CD4-positive, alpha-beta T cell treated with Interleukin-15 for 4 hours (primary cell): ENCODE measurements at places on chromosomes 2 and 18.

DNA sequence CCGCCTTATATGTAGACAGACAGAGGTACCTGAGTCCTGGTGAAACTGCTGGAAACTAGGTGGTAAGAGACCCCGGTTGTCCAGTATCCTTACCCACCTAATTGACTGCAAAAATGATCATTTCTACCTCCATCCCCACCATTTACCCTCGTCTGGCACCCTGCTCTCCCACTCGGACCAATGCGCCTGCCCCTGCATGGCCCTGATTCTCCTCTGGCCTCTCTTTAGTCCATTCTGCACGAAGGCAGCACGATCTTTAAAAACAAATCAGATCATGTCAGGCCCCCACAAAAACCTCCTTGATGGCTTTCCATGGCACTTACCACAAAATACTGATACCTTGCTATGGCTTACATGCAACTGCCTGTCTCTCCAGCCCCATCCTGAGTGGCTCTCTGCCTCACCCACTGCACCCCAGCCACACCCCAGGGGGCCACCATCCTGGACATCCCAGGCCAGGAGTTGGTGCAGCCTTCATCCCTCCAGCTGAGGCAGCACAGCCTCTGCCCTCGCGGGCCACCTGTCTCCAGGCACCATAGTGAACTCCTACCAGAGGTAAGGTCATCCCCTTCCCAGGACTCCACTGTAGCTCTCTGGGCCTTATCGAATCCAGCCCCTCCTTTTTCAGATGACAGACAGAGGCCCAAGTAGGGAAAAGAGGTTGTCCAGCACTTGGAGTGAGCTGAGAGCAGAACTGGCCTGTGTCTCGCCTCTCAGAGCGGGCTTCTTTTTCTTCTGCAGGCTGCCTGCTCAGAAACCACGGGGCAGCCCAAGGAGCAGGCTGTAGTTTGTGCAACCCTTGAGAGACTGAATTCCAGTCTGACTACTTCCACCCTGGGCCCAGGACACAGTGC, 12.3 kb upstream of the CIB4 start:
- no peak for DNase-seq

- no peak for DNase-seq
Observed at GRCh38 chr18:67710639-67711038, 194.1 kb upstream of the DSEL start.

- peak; percentile 42 for DNase-seq
Observed at GRCh38 chr2:26088038-26088643, 54.3 kb downstream of the RAB10 start.

- no peak for DNase-seq
Observed at GRCh38 chr2:27219091-27219490, 1.9 kb downstream of the CAD start.

GRCh38 chr2:224938651-224939182, 103.6 kb downstream of the DOCK10 start:
- no peak for DNase-seq

DNA sequence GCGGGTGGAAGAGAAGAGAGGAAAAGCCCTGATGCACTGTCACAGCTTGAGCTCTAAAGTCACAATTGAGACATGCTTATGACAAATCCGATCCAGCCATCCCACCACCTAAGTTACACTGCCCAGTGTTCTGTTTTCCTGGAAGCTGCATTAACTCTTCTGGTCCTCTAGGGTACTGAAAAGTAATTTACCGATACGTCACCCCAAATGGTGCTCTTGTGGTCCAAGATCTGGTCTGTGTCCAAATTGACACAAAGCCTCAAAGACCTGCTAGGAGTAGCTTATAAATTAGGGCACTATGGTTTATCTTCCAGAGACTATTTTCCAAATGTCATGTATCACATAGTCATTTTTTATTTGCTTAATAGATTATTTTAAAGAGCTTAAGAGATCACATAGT, 186.7 kb upstream of the ETAA1 start:
- no peak for DNase-seq

GRCh38 chr2:220775856-220776488, 796.1 kb downstream of the EPHA4 start:
- DNase-seq, result no peak

- no peak for DNase-seq
Observed at GRCh38 chr2:125679903-125680302, 976.1 kb upstream of the GYPC start.

DNA sequence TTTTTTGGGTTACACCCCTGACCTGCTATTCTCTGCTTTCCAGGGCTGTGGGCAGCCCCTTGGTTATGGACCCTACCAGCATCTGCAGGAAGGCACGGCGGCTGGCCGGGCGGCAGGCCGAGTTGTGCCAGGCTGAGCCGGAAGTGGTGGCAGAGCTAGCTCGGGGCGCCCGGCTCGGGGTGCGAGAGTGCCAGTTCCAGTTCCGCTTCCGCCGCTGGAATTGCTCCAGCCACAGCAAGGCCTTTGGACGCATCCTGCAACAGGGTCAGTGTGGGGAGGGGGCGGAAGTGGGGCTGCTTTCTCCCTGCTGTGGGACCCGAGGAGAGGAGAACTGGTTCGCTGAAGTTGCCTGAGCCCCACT, 9.7 kb upstream of the WNT10A start:
- no peak for DNase-seq

- no peak for DNase-seq
Observed at GRCh38 chr2:142853912-142854311, 23.6 kb upstream of the KYNU start.

DNA sequence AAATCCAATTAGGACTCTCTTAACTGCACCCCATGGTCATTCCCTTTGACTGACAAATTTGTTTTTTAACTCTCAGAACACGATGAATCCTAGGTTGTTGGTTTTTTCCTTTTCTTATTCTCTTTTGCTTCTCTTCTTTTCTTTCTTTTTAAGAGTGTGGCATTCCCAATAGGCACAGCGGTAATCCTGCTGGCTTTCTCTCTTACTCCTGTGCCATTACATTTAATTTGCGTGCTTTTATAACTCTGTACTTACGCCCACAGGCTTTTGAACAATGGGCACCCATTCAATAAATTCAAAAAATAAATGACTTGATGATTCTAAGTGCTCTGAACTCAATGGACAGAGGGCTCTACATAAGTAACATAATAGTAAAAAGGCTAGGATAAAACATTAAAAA, 189.0 kb upstream of the SMAD7 start:
- DNase-seq, result no peak

- DNase-seq, result no peak
Observed at GRCh38 chr2:195343942-195344530, 313.0 kb upstream of the SLC39A10 start.

GRCh38 chr2:85453571-85453970, 35.1 kb downstream of the SH2D6 start:
- no peak for DNase-seq

DNA sequence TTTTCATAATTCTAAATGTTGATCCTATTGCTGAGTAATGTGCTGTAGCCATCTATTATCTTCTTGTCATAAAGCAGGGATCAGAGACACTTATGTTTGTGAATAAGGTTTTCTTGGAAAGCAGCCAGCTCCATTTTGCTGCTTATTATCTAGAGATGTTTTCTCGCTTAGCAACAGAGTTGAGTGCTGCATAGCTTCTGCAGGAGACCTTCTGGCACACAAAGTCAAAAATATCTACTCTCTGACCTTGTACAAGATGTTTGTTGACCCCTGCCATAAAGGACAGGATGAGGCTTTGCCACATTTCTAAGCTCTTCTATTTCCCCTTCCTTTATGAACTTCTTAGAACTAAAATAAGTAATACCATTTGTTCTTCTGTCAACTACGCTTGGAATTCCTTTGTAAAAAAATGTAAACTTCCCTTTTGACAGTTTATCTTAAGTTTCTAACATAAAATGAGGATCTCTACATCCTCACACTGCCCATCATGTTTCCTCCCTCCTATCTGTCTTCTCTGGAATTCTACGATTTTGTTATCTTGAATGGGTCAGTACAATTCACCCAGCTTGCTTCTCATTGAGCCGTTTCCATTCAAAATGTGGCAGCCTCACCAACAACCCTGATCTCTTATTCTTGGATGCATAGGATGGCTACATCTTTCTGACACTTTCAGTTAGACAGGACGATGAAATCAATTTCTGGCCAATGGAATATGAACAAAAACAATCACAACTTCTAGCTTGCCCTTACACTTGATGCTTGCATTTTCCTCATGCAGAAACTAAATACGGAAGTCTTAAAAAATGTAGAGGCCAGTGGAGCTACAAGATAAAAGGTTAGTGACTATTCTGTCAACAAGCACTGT, 1377.0 kb downstream of the SUCLG1 start:
- DNase-seq, result no peak
